Tibial artery (tissue), 4 donors: ENCODE measurements at places on chromosomes 2 and 18.

DNA sequence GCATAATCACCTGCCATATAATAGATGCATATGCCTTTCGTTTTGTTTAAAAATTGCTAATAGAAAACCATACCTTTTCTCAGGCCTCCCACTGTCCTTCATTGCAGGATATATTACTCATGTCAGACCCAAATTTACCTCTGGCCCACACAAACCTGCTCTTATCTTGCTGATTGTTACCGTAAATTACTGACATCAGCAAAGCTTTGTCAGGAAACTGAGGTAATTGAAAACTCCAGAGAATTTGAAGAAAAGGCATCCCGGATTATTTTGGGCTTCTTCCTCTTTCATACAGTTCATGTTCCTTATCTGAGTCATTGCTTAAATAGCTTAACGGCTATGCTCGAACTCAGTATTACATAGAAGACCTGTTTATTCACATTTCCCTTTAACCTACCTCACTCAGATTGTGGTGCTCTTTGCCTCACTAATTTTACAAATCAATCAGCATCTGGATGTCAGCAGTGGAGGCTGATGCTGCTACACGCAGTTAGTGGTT is 145.7 kb downstream of the ZEB2 start:
- no peaks in the 10 kb centered on the region for H3K36me3 ChIP-seq
- H3K4me3 ChIP-seq, result no peak overlapping the region
- no peak overlapping the region for H3K27ac ChIP-seq
- H3K4me1 ChIP-seq, result peaks cover 10% of the 10 kb centered on the region
- no peaks in the 10 kb centered on the region for H3K27me3 ChIP-seq

- peak overlapping the region; percentile 95 for H3K27ac ChIP-seq
- peak; percentile 95 for DNase-seq
- H3K36me3 ChIP-seq, result peaks cover 40% of the 10 kb centered on the region
- peak overlapping the region; percentile 53 for H3K4me3 ChIP-seq
- H3K27me3 ChIP-seq, result no peaks in the 10 kb centered on the region
Measured at GRCh38 chr2:217902379-217903141, 100.2 kb downstream of the TNS1 start.

DNA sequence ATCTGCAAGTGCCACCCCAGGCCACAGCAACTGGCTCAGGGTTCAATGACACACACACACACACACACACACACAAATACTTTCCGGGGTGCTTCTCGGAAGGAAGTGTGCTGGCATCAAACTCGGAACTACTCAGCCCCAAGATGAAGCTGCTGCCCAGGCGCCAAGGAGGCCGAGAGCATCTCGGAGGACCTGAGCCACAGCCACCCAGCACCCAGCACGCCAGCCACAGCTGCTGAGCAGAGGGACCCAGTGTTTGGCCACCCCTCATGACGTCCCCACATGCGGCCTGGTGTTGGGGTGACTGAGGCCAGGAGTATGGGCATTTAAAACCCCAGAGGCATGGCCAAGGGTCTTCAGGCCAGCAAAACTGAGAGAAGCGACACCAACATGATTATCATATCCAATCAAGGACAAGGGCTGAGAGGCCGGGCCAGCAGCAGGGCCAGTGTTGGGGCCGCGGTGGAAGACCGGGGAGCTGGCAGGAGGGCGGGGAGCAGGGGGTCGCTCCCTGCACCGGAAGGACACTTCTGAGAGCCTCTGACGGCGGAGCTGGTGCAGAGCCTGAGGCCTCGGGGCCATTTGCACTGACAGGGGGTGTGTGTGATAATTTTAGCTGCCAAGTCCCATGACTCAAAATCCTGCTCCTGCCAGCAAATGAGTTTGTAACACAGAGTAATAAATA is 61.8 kb downstream of the BIN1 start:
- no peak overlapping the region for H3K4me3 ChIP-seq
- H3K36me3 ChIP-seq, result no peaks in the 10 kb centered on the region
- no peak for DNase-seq
- H3K27ac ChIP-seq, result no peak overlapping the region
- H3K4me1 ChIP-seq, result no peaks in the 10 kb centered on the region

GRCh38 chr2:186426153-186427016 is 59.7 kb upstream of the ZC3H15 start:
- no peaks in the 10 kb centered on the region for H3K36me3 ChIP-seq
- DNase-seq, result no peak
- H3K4me1 ChIP-seq, result no peaks in the 10 kb centered on the region

DNA sequence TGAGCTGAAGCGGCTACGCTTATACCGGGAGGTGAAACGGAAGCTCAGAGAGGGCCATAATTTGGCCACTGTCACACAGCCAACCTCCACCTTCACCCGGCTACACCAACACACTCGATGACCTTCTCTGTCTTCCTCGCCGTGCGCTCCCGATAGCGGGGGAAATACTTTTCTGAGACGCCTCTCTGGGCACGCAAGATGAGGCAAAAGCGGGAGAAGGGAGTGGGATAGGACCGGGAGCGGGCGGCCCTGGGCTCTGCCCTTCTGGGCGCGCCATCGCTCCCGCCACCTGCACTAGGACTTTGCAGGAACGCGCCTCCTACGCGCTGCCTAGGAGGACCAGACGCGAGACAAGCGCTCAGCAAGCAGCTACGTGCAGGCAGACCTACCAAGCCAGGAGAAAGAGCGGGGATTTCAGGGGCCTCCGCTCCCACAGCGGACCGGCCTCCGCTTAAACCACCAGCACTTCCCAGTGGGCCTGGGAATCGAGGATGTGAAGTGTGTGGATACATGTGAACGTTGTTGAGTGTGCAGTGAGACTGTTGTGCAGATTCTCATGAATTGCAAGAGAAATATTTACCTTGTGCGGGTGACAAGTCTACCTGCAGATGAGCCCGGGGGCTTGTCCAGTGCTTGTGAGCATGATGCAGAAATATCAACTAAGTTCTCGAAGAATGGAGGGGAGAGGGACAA is 11.4 kb downstream of the SIX3 start:
- no peaks in the 10 kb centered on the region for H3K36me3 ChIP-seq
- peaks cover 43% of the 10 kb centered on the region for H3K4me1 ChIP-seq
- no peak for DNase-seq
- H3K4me3 ChIP-seq, result peak overlapping the region; percentile 51
- peaks cover 4% of the 10 kb centered on the region for H3K27me3 ChIP-seq
- no peak overlapping the region for H3K27ac ChIP-seq

DNA sequence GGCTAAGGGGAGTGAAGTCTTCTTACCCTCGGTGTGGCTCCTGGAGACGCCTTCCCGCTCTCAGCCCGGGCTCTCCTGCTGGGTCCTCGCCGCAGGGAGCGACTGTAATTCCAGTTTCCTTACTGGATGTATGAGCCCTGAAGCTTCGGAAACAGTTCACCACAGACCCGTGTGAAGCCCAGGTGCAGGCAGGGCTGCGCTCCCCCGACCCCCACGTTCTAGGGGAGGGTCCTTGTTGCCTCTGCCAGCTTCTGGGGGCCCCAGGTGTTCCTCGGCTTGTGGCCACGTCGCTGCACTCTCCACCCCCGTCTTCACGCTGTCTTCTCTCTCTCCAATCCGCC is 5.1 kb upstream of the ASB1 start:
- no peak overlapping the region for H3K4me3 ChIP-seq
- no peak overlapping the region for H3K27ac ChIP-seq
- no peaks in the 10 kb centered on the region for H3K36me3 ChIP-seq
- no peak for DNase-seq
- H3K27me3 ChIP-seq, result no peaks in the 10 kb centered on the region

DNA sequence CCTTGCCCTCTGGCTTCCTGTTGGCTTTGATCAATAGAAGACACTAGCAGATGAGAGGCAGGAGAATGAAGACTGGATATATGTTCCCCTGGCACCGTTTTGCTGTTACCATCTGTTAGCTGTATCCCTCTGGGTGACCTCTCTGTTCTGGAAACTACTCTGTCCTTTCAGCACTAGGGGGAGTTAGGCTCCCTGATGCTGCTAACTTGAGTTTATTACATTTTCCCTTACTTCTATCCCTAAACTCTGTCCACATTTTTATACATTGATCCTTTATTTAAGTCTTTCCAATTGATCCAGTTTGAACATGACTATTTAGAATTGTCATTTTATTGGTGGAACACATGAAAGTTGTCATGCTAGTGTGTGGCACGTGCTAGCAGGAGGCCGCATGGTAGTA is 1014.3 kb upstream of the CDH2 start:
- DNase-seq, result no peak
- no peaks in the 10 kb centered on the region for H3K4me1 ChIP-seq
- no peak overlapping the region for H3K4me3 ChIP-seq
- H3K27me3 ChIP-seq, result no peaks in the 10 kb centered on the region
- H3K36me3 ChIP-seq, result no peaks in the 10 kb centered on the region

- H3K4me3 ChIP-seq, result no peak overlapping the region
- no peaks in the 10 kb centered on the region for H3K36me3 ChIP-seq
- H3K27ac ChIP-seq, result no peak overlapping the region
- no peaks in the 10 kb centered on the region for H3K4me1 ChIP-seq
- no peaks in the 10 kb centered on the region for H3K27me3 ChIP-seq
Measured at GRCh38 chr2:227748079-227748478, 2.4 kb downstream of the SCYGR8 start.

DNA sequence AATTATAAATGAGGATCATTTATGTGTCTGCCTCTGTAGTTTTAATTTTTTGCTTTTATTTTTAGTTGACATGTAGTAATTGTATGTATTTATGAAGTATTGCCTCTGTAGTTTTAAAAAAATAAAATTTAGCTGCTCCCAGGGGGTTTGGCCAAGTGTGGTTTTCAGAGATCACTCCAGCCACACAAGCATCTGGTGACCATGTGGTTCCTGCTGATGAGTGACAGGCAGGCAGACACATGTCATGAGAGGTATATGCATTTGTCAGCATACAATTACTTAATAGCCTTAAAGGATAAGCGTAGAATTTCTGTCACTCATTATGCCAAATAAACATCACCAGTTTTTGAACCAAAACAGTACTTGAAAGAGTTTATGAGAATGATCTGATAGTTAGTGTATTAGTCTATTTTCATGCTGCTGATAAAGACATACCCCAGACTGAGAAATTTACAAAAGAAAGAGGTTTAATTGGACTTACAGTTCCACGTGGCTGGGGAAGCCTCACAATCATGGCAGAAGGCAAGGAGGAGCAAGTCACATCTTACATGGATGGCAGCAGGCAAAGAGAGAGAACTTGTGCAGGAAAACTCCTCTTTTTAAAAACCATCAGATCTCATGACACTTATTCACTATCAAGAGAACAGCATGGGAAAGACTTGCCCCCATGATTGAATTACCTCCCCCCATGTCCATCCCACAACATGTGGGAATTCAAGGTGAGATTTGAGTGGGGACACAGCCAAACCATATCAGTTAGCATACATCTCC is 29.6 kb downstream of the MREG start:
- no peak overlapping the region for H3K27ac ChIP-seq
- no peaks in the 10 kb centered on the region for H3K4me1 ChIP-seq
- no peak overlapping the region for H3K4me3 ChIP-seq

DNA sequence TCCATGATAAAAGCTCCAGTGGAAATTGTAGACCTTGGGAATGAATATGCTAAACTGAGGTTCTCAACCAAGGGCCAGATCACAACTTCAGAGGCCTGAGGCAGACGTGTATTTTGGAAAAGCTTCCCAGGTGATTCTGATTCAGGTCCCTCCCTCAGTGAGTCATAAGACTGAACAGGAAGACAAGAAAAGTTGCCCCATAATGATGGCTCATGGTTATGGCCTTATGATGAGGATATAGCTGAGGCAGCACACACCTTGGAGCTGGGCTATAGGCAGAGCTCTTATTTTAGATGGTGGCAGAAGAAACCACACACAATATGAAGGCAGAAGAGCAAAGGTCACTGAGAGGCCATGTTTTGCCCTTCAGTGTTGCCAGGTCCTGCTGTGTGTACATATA is 9.6 kb downstream of the ANTXR1 start:
- no peaks in the 10 kb centered on the region for H3K36me3 ChIP-seq
- no peak overlapping the region for H3K4me3 ChIP-seq
- no peak for DNase-seq
- no peaks in the 10 kb centered on the region for H3K4me1 ChIP-seq
- no peaks in the 10 kb centered on the region for H3K27me3 ChIP-seq

- no peaks in the 10 kb centered on the region for H3K4me1 ChIP-seq
- H3K27ac ChIP-seq, result no peak overlapping the region
- no peak for DNase-seq
Measured at GRCh38 chr2:42752816-42753813, 10.8 kb downstream of the OXER1 start.

GRCh38 chr2:214503568-214503967 is 92.7 kb downstream of the VWC2L start:
- H3K4me1 ChIP-seq, result no peaks in the 10 kb centered on the region
- no peaks in the 10 kb centered on the region for H3K36me3 ChIP-seq
- no peaks in the 10 kb centered on the region for H3K27me3 ChIP-seq
- no peak overlapping the region for H3K27ac ChIP-seq

DNA sequence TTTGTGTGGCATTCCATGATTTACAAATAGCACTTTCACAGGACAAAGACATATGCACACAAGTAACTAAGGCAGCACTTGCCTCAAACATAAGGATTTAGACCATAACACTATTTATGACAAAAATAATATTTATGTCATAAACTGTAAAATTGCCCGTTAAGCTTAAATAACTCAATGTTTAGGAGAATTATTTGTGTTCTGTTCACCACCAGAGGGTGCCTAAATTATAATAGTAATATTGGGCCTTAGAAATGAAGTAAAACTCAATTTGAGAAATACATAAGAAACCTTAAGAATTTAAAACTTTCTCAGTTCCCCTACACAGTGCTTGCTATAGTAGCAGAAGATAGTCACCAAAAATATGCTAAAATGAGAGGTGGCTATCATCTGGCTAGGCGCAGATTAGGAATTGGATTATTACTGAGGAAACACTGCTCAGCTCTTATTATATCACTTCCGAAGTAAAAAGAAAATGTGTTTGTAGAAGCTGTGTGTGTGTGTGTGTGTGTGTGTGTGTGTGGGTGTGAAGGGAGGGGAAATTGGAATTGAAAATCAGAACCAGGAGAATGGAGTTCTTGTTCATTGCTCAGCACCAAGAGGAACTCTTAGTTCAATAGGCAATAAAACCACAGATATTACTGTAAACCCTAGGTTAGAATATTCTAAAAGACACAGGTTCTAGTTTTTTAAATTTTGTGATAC is 4.9 kb upstream of the CHN1 start:
- H3K4me1 ChIP-seq, result no peaks in the 10 kb centered on the region
- no peak for DNase-seq
- no peak overlapping the region for H3K27ac ChIP-seq
- H3K4me3 ChIP-seq, result no peak overlapping the region
- H3K36me3 ChIP-seq, result no peaks in the 10 kb centered on the region

GRCh38 chr2:27209621-27210401 is 2.0 kb upstream of the ATRAID start:
- H3K36me3 ChIP-seq, result peaks cover 49% of the 10 kb centered on the region
- peaks cover 15% of the 10 kb centered on the region for H3K4me1 ChIP-seq
- no peak overlapping the region for H3K4me3 ChIP-seq
- H3K27me3 ChIP-seq, result no peaks in the 10 kb centered on the region

DNA sequence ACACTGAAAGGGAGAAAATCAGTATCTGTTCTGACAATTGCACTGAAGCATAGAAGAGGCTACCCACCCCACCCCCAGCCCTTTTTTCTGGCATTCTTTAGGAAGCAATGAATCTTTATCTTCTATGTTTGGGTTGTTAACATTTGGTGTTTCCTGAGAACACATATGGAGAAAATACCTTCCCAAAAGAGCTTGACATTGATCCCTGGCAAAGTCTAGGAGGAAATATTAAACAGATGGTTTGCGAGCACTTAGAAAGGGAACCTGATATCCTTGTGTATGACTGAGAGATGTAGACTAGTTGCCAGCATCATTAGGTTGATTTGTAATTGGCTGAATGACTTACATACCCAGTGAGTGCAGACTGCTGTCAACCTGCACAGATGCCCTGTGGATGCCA is 42.9 kb downstream of the DOK1 start:
- no peak overlapping the region for H3K4me3 ChIP-seq
- no peaks in the 10 kb centered on the region for H3K4me1 ChIP-seq
- H3K27ac ChIP-seq, result no peak overlapping the region

GRCh38 chr2:9764153-9764778 is 79.0 kb upstream of the TAF1B start:
- no peaks in the 10 kb centered on the region for H3K36me3 ChIP-seq
- H3K4me3 ChIP-seq, result no peak overlapping the region
- H3K27ac ChIP-seq, result no peak overlapping the region
- DNase-seq, result peak; percentile 12
- H3K27me3 ChIP-seq, result no peaks in the 10 kb centered on the region
